Left renal cortex interstitium (tissue), 4 donors: ENCODE measurements at places on chromosomes 3 and 15. TPM values are rescaled to one million over a fixed set of nuclear protein-coding genes. Genes with fewer than 3 reads are reported as not detected.

GRCh38 chr15:69337138-69337537 is 38.4 kb downstream of the PAQR5 start:
- no peak for DNase-seq

HGD gene
- polyA plus RNA-seq, result 72.3 TPM

SLC38A3 gene
- polyA plus RNA-seq, result 4.4 TPM

GRCh38 chr15:29698030-29698701 is 124.1 kb downstream of the TJP1 start:
- DNase-seq, result no peak

IQCF5 gene
- not detected for polyA plus RNA-seq

- no peak for DNase-seq
Measured at GRCh38 chr3:150870406-150870805, 34.8 kb downstream of the MINDY4B start.

GRCh38 chr3:12486916-12487315 is 2.6 kb downstream of the TSEN2 start:
- DNase-seq, result no peak

SPINK8 gene
- polyA plus RNA-seq, result 0.31 TPM

TERC gene
- 0.44 TPM for polyA plus RNA-seq

DNAJC19 gene
- polyA plus RNA-seq, result 70.7 TPM

DNA sequence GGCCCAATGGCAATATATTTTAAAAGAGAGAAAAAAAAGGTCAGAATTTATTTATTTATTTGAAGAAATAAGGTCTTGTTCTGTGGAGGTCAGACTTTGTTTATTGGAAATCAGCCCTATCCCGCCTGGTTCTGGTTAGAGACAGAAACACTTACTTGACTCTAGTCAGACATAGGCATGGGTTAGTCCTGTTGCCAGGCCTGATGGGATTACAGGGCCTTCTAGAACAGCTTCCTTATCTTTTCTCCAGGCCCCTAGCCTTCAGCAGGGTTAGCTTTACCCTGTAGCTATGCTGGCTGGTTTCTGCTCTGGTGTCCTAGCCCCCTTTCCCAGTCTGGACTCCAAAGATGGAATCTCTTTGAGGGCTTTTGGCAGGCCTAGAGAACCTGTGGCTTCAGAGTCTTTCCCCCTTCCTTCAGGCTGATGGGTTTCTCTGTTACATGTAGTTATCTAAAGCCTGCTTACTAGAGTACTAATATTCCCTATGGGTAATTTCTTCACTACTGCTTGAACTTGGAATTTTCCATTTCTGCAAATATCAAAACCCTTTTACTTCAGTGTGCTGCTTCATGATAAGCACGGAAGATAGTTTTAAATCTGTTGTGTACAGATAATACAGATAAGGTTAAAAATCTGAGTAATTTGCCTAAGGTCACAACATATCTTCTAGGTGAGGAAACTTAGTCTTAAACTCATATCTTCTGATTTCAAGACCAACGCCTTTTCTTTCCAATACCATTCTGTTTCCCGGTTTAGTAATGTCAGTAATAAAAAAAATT is 10.6 kb downstream of the IREB2 start:
- DNase-seq, result no peak

FMN1 gene
- polyA plus RNA-seq, result 15.9 TPM

- DNase-seq, result no peak
Measured at GRCh38 chr3:133940536-133940935, 44.9 kb upstream of the RAB6B start.

- peak; percentile 67 for DNase-seq
Measured at GRCh38 chr15:95556866-95557225, 773.7 kb upstream of the NR2F2 start.

SNTN gene
- not detected for polyA plus RNA-seq

GRCh38 chr3:1037631-1038030 is 55.2 kb upstream of the CNTN6 start:
- DNase-seq, result no peak

BSN gene
- polyA plus RNA-seq, result 1.2 TPM

MAP1A gene
- 9.3 TPM for polyA plus RNA-seq

GABRA5 gene
- 0.24 TPM for polyA plus RNA-seq

GRCh38 chr15:64970698-64971097 is 19.0 kb downstream of the SPG21 start:
- no peak for DNase-seq

GRCh38 chr3:157700405-157700804 is 197.2 kb upstream of the VEPH1 start:
- DNase-seq, result no peak
